ENCODE measurements at places on chromosomes 11 and 22.
A peak's percentile ranks its signal among the peaks of the same experiment; 100 is the strongest.

DNA sequence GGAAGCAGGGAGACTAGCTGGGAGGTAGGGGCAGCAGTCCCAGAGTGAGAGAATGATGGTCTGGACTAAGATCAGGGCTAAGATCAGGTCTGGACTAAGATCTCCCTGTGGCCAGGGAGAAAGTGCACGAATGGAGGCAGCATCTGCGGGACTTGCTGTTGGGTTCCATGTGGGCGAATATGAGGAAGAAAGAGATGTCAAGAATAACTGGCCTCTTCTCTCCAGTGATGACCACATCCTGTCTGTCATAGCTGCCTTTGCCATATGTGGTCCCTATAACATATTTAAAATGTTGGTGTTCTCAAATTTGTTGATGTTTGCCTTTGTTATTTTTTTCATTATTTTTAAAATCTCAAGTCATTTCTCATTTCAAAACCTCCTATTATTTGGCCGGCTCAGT, 27.4 kb upstream of the CXCR5 start:
- DNase-seq: no peak

GRCh38 chr11:130390071-130390758, 38.2 kb downstream of the ADAMTS8 start:
- DNase-seq: peak; percentile 32

GRCh38 chr22:31439808-31440207, 40.4 kb downstream of the DRG1 start:
- no peak for DNase-seq

DNA sequence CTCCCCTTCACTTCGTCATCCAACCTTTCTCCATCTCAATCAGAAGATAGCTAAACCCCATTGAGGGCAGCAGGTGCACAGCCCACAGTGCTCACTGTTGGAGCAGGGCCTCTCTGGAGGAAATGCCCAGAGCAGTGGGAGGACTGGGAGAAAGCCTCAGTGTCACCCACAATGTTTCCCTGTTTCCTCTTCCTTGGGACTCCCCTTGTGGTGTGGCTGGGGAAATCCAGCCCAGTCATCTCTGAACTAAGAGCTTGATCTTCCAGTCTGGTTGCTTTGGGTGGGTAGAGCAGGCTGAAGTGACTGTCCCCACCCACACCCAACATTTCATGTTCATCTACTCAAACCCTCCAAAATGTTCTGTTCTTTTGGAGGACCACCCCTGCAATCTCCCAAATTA, 29.8 kb upstream of the EED start:
- no peak for DNase-seq

- DNase-seq: peak; percentile 96
Measured at GRCh38 chr11:66336234-66337102, at the start of gene RIN1. Gene RIN1, minus strand, starts transcription at chr11:66336434. Its CDS starts 32 bp downstream, at chr11:66336402.

DNA sequence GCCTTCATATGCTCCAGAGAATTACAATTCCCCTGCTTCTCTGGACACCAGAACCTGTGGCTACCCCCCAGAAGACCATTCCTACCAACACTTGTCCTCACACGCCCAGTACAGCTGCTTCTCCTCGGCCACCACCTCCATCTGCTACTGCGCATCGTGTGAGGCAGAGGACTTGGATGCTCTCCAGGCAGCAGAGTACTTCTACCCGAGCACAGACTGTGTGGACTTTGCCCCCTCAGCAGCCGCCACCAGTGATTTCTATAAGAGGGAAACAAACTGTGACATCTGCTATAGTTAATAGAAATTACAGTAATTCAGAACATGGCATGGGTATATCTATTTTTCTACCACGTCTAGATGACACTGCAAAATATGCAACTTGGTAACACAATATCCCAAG, 9.8 kb downstream of the POU2AF3 start:
- DNase-seq: no peak

Data from GM04504 (cell line).